Activated CD4-positive, alpha-beta memory T cell treated with anti-CD3 and anti-CD28 coated beads for 36 hours (primary cell): ENCODE measurements at places on chromosomes 2 and 18. TPM values are rescaled to one million over a fixed set of nuclear protein-coding genes. Genes with fewer than 3 reads are reported as not detected.

- peaks cover 52% of the 10 kb centered on the region for H3K4me1 ChIP-seq
- H3K27me3 ChIP-seq: no peaks in the 10 kb centered on the region
- H3K27ac ChIP-seq: peak overlapping the region; percentile 89
- peak; percentile 65 for DNase-seq
- no peaks in the 10 kb centered on the region for H3K36me3 ChIP-seq
Measured at GRCh38 chr2:9738535-9739496, 104.5 kb upstream of the TAF1B start.

GRCh38 chr2:239143858-239144712 is 256.7 kb downstream of the HDAC4 start:
- peak; percentile 37 for DNase-seq
- no peaks in the 10 kb centered on the region for H3K27me3 ChIP-seq
- H3K4me1 ChIP-seq: peaks cover 7% of the 10 kb centered on the region
- no peak overlapping the region for H3K4me3 ChIP-seq

- H3K4me3 ChIP-seq: peak overlapping the region; percentile 93
- no peak for DNase-seq
Measured at GRCh38 chr2:24077535-24077877, 1.4 kb upstream of the SF3B6 start.

DNA sequence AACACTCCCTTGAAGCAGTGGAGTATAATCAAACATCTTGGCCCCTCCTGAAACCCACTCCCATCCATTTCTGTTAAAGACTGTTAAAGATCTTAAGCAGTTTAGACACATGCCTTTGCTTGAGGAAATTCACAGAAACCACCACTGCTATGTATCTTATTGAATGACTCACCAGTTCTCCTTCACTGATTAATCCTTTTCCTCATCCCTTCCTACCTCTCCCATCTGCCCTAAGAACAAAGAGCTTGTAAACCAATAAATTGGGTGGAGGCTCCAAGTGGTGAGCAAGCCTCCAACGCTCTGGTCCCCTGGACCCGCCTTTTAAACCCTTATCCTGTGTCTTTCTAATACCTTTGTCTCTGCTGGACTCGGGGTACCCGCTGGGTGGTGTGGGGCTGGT is 746.1 kb downstream of the LRP1B start:
- H3K27ac ChIP-seq: no peak overlapping the region
- H3K4me1 ChIP-seq: no peaks in the 10 kb centered on the region
- H3K27me3 ChIP-seq: no peaks in the 10 kb centered on the region

- H3K27me3 ChIP-seq: no peaks in the 10 kb centered on the region
- no peak overlapping the region for H3K27ac ChIP-seq
- H3K4me1 ChIP-seq: peaks cover 5% of the 10 kb centered on the region
- H3K36me3 ChIP-seq: peaks cover 1% of the 10 kb centered on the region
- no peak overlapping the region for H3K4me3 ChIP-seq
Measured at GRCh38 chr18:62957885-62958472, 242.6 kb downstream of the PHLPP1 start.

- peaks cover 30% of the 10 kb centered on the region for H3K36me3 ChIP-seq
- no peak overlapping the region for H3K4me3 ChIP-seq
- no peaks in the 10 kb centered on the region for H3K27me3 ChIP-seq
- H3K27ac ChIP-seq: peak overlapping the region; percentile 49
- H3K4me1 ChIP-seq: no peaks in the 10 kb centered on the region
Measured at GRCh38 chr2:98569197-98569793, 39.0 kb downstream of the COA5 start.

DNA sequence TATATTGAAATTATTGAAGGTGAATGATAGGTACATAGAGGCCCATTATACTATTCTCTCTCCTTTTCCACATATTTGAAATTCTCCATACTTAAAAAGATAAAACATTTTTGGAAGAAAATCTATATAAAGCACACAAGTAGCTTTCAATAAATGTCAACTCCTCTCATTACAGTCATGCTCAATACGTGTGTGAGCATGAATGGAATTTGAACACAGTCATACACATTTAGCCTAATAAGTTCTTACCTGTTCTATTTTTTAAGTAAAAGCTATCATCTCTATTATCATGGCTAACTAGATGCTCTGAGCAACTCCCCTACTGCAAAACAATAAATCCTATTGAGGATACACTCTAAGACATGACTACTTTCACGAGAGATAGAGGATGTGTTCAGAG is 41.9 kb upstream of the SPATS2L start:
- H3K27me3 ChIP-seq: no peaks in the 10 kb centered on the region
- H3K4me3 ChIP-seq: no peak overlapping the region
- H3K36me3 ChIP-seq: no peaks in the 10 kb centered on the region
- no peak for DNase-seq

DNA sequence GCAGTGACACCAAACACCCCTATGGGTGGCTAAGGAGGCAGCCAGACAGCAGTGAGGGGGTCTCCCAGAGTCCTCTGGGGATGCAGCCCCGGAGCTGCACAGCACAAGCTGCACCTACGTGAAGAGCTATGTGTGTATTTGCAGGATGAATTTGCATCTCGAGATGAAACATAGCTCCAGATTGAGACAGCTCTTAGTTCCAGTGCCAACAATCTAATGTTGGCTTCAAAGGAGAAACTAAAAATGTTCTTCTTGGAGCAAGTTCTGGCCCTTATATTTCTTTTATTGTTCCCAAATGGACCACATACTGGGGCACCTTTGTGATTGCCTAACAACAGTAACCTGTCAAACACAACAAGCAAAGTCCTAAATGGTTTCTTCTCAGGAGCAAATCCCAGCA is 233.9 kb downstream of the SLC4A3 start:
- H3K27me3 ChIP-seq: no peaks in the 10 kb centered on the region
- H3K27ac ChIP-seq: no peak overlapping the region
- no peak for DNase-seq
- no peak overlapping the region for H3K4me3 ChIP-seq
- H3K4me1 ChIP-seq: no peaks in the 10 kb centered on the region
- no peaks in the 10 kb centered on the region for H3K36me3 ChIP-seq

- no peak overlapping the region for H3K27ac ChIP-seq
- no peak overlapping the region for H3K4me3 ChIP-seq
Measured at GRCh38 chr2:47719099-47719498, 63.8 kb upstream of the MSH6 start.

DNA sequence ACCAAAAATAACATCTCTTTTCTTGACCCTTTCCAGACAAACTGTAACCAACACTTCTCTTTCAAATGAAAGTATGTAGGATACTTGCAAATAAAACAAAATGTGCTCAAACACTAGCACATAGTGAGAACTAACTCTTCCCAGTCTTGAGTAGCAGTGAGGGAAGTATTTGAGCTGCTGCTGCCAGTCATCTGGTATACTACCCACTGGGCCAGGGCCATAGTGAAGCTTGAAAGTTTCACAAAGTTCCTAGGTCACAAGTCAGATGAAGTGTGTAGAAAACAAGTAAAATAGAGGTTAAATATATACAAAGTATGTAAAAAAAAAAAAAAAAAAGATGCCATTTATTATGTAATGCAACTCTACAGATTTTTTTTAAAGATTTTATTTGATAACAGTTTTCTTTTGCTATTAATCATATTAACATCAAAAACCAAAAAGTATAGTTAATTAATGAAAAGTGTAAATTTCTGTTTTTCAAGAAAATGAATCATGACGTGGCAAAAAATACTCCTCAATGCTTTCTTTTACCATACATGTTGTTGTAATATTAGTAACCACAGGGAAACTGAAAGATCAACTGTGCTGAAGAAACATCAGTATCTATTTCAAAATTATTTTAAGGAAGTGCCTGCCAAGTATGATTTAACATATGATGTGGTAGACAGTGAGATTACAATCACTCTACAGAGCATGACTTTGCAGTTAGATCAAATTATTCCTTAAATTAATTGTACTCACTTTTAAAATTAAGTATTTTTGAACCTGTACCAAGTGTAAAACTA is 21.6 kb upstream of the TRIB2 start:
- H3K27ac ChIP-seq: no peak overlapping the region
- peaks cover 4% of the 10 kb centered on the region for H3K4me1 ChIP-seq
- peaks cover 6% of the 10 kb centered on the region for H3K36me3 ChIP-seq

GRCh38 chr2:22375096-22375495 is 1009.9 kb upstream of the KLHL29 start:
- H3K4me1 ChIP-seq: no peaks in the 10 kb centered on the region
- no peaks in the 10 kb centered on the region for H3K36me3 ChIP-seq
- no peak for DNase-seq

- H3K27me3 ChIP-seq: no peaks in the 10 kb centered on the region
- H3K4me3 ChIP-seq: no peak overlapping the region
Measured at GRCh38 chr2:64745562-64745961, 91.8 kb upstream of the SERTAD2 start.

GRCh38 chr2:106104332-106105062 is 89.6 kb downstream of the UXS1 start:
- no peaks in the 10 kb centered on the region for H3K27me3 ChIP-seq
- peaks cover 15% of the 10 kb centered on the region for H3K4me1 ChIP-seq
- H3K36me3 ChIP-seq: no peaks in the 10 kb centered on the region
- H3K4me3 ChIP-seq: no peak overlapping the region
- DNase-seq: peak; percentile 75
- H3K27ac ChIP-seq: no peak overlapping the region

GRCh38 chr2:233848276-233848675 is 6.1 kb downstream of the HJURP start:
- peaks cover 93% of the 10 kb centered on the region for H3K36me3 ChIP-seq
- no peaks in the 10 kb centered on the region for H3K27me3 ChIP-seq
- no peak overlapping the region for H3K27ac ChIP-seq

GRCh38 chr2:167404627-167405284 is 516.5 kb downstream of the XIRP2 start:
- H3K36me3 ChIP-seq: no peaks in the 10 kb centered on the region
- no peaks in the 10 kb centered on the region for H3K4me1 ChIP-seq
- no peak overlapping the region for H3K4me3 ChIP-seq

DNA sequence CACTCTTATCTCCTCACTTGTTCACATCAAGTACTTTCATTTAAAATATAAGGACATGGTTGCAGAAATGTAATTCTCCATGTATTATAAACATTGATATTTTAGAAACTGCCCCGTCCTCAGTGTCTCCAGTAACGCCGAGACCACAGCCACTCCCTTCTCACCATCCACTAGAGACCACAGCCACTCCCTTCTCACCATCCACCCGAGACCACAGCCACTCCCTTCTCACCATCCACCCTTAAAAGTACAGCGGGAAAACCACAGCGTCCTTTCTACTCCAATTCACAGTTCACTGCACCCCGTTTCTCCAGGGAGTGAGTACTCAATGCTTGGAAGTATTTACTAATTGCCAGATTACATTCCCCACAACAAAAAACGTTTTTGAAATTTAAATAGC is 1452.2 kb upstream of the ACVR2A start:
- H3K4me1 ChIP-seq: no peaks in the 10 kb centered on the region
- no peak overlapping the region for H3K27ac ChIP-seq
- no peaks in the 10 kb centered on the region for H3K36me3 ChIP-seq

DNA sequence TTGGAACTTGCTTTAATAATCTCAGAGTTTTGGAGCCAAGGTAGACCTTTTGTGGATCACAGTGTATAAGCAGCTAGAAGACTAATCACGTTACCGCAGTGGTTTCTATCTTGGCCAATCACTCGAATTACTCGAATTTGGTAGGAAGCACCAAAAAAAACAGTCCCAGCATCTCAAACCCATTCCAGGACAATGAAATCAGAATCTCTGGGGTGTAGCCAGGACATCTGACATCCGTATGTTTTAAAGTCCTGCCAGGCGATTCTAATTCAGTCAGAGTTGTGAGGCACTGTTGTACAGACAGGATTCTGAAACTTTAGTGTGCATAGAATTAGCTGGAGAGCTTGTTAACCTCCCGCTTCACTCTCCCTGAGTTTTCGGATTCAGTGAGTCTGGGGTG is 30.8 kb downstream of the GRHL1 start:
- H3K27ac ChIP-seq: no peak overlapping the region
- peaks cover 23% of the 10 kb centered on the region for H3K4me1 ChIP-seq
- H3K36me3 ChIP-seq: no peaks in the 10 kb centered on the region
- no peak for DNase-seq
- H3K4me3 ChIP-seq: no peak overlapping the region
- peaks cover 5% of the 10 kb centered on the region for H3K27me3 ChIP-seq

GRCh38 chr2:112343827-112344585 is 68.6 kb downstream of the ZC3H6 start:
- no peak overlapping the region for H3K4me3 ChIP-seq
- H3K4me1 ChIP-seq: peaks cover 3% of the 10 kb centered on the region
- H3K27me3 ChIP-seq: no peaks in the 10 kb centered on the region
- H3K36me3 ChIP-seq: no peaks in the 10 kb centered on the region
- no peak overlapping the region for H3K27ac ChIP-seq

- no peak overlapping the region for H3K4me3 ChIP-seq
- peaks cover 2% of the 10 kb centered on the region for H3K27me3 ChIP-seq
- H3K4me1 ChIP-seq: no peaks in the 10 kb centered on the region
- H3K27ac ChIP-seq: no peak overlapping the region
Measured at GRCh38 chr2:195912079-195912478, 156.6 kb downstream of the DNAH7 start.

- no peak overlapping the region for H3K27ac ChIP-seq
- peak overlapping the region; percentile 3 for H3K4me3 ChIP-seq
- no peak for DNase-seq
- H3K27me3 ChIP-seq: peaks cover 2% of the 10 kb centered on the region
Measured at GRCh38 chr2:147847746-147848391, 3.0 kb downstream of the ACVR2A start.

GRCh38 chr2:178523596-178524134 is 43.4 kb downstream of the PLEKHA3 start:
- peak overlapping the region; percentile 95 for H3K4me3 ChIP-seq
- H3K36me3 ChIP-seq: peaks cover 17% of the 10 kb centered on the region
- DNase-seq: no peak
- peaks cover 59% of the 10 kb centered on the region for H3K4me1 ChIP-seq
- H3K27ac ChIP-seq: peak overlapping the region; percentile 91
- no peaks in the 10 kb centered on the region for H3K27me3 ChIP-seq

- H3K27me3 ChIP-seq: no peaks in the 10 kb centered on the region
- no peak for DNase-seq
- H3K27ac ChIP-seq: no peak overlapping the region
- peaks cover 5% of the 10 kb centered on the region for H3K36me3 ChIP-seq
Measured at GRCh38 chr2:44166096-44166495, 2.6 kb upstream of the PPM1B start.

GRCh38 chr2:118492335-118492734 is 355.1 kb downstream of the EN1 start:
- no peaks in the 10 kb centered on the region for H3K36me3 ChIP-seq
- H3K27me3 ChIP-seq: peaks cover 3% of the 10 kb centered on the region
- H3K4me3 ChIP-seq: no peak overlapping the region
- no peaks in the 10 kb centered on the region for H3K4me1 ChIP-seq

Gene SCYGR4
- total RNA-seq: not detected

Gene QPCT
- total RNA-seq: 0.68 TPM

Gene ANAPC1
- total RNA-seq: 88.8 TPM

Gene ABCG8
- not detected for total RNA-seq

Gene SLC16A14
- 1.2 TPM for total RNA-seq

Gene EVA1A
- not detected for total RNA-seq

Gene IL1B
- total RNA-seq: not detected

Gene TOGARAM2
- total RNA-seq: 9.6 TPM

Gene LOXL3
- total RNA-seq: 1.1 TPM

Gene PJVK
- 2.3 TPM for total RNA-seq
